Motor neuron (in vitro differentiated cells): ENCODE measurements at places on chromosomes 12 and 14. TPM values are rescaled to one million over a fixed set of nuclear protein-coding genes. Genes with fewer than 3 reads are reported as not detected.

GRCh38 chr14:54686871-54687749, 120.2 kb downstream of the SAMD4A start:
- no peak for ATAC-seq

- ATAC-seq: peak; percentile 89
These were observed 382.5 kb upstream of the ATP2B1 start for GRCh38 chr12:90090929-90091651.

Gene SLC5A8
- 0.05 TPM in 1 of 2 replicates, not detected in the other for total RNA-seq

Gene CLEC4A
- total RNA-seq: 0.65 and 0.75 TPM in 2 replicates

Gene PPP1R1A
- 14.1 and 14.2 TPM in 2 replicates for total RNA-seq
